ENCODE measurements at places on chromosomes 11 and 22.

DNA sequence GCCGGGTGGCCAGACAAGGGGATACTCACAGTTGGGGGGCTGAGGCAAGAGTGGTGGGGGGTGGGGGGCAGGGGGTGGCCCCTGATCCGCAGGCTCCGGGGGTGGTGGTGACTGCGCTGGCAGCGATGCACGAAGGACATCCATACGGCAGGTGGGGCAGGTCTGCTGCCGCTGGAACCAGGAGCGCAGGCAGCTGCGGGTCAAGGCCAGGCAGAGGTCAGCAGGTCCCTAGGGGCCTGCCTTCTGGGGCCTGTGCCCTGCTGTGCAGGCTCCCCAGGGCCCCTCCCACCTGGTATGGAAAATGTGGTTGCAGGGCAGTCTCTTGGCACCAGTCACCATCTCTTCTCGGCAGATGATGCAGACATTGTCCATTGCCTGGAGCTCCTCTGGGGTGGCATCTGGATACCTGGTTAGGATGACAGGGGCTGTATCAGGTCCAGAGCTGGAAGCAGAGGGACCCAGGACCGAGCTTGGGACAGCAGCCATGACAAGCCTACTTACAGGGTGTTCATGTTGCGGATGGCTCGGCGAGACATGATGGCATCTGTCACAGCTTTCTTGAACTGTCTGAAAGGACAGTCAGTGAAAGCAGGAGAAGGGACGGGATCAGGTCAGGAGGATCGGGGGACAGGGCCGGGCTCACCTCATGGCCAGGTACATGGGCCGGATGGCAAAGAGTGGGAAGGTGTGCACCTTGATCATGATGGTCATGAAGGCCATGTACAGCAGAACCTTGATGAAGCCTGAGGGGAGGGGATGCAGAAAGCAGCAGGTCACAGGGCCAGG lies 3.5 kb downstream of the SYVN1 start:
- no peak for DNase-seq

GRCh38 chr11:35170503-35170902 lies 31.5 kb downstream of the CD44 start:
- peak; percentile 41 for DNase-seq

DNA sequence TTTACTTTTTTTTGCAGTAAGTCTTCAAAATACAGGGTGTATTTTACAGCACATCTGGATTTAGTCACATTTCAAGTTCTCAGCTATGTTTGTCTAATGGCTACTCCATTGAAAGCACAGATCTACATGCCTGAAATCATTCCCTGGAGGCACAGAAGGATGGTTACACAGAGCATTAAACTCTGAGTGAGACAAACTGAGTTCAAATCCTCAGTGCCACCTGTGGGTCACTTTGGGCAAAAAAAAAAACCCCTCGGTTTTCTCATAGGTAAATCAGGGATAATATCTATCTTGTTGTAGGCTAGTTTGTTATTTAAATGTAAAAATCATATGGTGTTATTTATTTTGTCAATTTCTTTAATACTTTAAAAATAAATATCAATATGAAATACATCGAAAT lies 7.7 kb downstream of the ANKRD49 start:
- DNase-seq: no peak

- DNase-seq: no peak
Measured at GRCh38 chr22:23357053-23357452, 176.7 kb downstream of the BCR start.

DNA sequence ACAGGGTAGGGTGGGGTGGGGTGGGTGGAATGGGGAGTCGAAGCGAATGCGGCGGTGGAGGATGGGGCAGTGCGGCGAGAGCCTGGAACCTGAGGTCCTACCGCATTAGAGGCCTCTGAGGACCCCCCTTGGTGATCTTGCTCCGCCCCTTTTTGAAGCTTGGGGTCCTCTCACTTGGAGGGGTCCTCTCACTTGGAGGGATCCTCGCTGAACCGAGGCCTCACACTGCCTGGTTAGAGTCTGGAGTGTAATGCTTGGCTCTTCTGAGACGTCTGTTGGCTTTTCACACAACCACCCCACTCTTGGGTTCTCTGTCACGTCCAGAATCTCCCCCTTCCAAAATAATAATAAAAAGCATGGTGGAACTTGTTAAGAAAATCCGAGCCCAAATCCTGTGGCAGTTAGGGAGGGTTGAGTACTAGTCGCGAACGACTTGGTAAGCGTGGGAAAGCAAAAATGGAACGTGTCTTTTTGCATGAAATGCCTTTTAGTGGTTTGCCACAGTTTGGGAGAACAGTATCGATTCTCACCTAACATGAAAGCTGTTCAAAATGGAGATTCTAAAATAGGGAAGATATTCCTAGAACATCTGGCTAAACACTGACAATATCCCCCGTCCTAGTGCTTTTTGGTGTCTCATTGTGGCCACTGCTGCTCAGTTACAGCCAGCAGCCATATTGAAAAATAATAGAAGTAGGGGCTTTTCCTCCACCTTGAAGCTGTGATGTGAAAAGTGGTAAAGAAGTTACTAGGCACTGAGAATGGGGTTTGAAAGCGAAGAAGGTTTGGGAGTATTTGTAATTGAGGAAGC lies 822 bp downstream of the RBX1 start:
- DNase-seq: peak; percentile 13

DNA sequence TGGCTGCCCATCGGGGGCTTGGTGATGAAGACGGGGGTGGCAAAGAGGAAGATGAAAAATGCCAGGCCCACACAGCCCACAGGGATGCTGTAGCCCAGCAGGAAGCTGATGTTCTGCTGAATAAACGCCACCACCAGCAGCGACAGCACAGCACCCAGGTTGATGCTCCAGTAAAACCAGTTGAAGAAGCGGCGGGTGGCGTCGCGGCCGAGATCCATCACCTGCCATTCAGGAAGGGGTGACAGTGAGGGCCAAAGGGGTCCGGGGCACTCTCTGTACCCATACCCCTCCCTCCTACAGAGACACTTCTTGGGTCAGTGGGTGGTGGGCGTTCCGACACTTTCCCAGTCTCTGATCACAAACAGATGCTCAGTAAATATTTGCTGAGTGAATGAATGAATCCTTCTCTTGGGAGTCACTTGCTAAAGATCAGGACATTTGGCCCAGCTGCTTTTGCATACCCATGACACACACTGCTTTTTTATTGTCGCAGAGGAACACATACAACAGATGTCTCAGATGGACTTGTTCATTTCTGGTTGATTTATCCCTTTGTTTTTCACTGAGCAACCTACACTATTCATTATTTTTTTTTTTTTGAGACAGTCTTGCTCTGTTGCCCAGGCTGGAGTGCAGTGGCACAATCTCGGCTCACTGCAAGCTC lies 5.2 kb downstream of the SLC15A3 start:
- no peak for DNase-seq

- no peak for DNase-seq
Measured at GRCh38 chr11:58905011-58905720, 34.1 kb upstream of the GLYATL1 start.

GRCh38 chr11:46363031-46363407 lies 15.8 kb downstream of the DGKZ start:
- no peak for DNase-seq

GRCh38 chr22:39215070-39215396 lies 29.7 kb downstream of the PDGFB start:
- DNase-seq: no peak

GRCh38 chr22:23896166-23896522 lies 2.0 kb downstream of the MIF start:
- no peak for DNase-seq

DNA sequence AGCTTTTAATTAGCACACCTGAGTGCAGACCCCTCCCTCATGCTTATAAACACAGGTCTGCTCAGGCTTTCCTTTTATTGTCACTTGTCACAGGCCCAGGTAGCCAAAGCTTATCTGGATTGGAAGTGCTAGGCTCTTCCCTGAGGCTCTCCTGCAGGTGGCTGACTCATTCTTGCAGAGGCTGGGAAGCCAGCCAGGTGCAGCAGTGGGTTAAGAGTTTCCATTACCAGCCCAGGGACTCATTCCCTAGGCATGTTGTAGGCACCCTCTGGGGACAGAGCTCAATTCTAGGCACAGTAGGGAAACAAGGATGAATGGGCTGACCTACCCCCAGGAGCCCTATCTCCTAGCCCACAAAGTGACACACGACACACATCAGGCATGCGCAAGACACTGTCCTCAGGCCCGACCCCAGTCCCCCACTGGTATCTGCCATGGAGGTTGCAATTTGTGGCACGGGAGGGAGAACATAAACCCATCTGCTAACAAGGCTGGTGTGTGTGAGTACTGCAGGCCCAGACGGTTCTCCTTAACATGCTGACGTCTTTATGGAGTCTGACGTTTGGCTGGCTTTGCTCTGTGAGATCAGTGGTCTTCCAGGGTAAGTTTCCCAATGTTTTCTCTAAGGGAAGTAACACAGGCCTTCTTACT lies 94.2 kb downstream of the ABTB2 start:
- no peak for DNase-seq

DNA sequence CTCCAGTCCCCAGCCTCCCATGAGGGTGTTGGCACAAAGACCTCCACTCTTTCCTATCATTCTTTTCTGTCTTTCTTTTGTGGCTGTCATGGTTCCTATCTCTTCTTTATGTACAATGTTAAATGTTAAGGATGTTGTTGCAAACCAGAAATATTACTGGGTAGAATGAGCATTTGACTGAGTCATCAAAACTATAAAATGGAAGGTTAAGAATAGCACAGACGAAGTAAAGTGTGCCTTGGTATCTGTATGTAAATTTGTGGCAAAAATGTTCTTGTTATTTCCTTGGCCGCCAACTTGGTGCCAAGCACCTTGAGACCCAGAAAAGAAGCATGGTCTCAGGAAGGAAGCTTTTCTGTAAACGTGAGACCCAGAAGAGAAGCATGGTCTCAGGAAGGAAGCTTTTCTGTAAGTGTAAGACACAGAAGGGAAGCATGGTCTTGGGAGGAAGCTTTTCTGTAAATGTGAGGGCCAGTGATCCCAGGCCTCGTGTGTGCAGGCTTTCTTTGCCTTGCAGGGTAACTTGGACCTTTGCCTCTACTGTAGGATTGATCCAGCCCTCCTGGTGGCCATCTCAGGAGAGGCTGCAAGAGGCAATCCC lies 6.7 kb upstream of the PKP3 start:
- peak; percentile 21 for DNase-seq

DNA sequence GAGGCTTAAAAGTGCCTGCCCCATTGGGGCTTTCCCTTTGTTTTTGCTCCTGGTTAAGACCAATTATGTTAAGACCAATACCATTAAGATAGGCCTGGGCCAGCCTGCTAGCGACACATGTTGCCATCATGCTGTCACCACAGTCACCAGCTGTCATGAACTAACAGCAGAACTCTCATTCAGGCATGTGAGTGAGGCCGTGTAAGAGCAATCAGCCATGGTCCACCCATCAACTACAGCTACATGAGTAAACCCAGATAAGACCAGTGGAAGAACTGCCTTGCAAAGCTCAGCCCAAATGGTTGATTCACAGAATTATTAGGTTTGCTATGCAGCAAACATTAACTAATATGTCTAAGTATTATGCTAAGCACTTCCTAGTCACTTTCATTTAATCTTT lies 19.9 kb downstream of the GLYAT start:
- DNase-seq: no peak

DNA sequence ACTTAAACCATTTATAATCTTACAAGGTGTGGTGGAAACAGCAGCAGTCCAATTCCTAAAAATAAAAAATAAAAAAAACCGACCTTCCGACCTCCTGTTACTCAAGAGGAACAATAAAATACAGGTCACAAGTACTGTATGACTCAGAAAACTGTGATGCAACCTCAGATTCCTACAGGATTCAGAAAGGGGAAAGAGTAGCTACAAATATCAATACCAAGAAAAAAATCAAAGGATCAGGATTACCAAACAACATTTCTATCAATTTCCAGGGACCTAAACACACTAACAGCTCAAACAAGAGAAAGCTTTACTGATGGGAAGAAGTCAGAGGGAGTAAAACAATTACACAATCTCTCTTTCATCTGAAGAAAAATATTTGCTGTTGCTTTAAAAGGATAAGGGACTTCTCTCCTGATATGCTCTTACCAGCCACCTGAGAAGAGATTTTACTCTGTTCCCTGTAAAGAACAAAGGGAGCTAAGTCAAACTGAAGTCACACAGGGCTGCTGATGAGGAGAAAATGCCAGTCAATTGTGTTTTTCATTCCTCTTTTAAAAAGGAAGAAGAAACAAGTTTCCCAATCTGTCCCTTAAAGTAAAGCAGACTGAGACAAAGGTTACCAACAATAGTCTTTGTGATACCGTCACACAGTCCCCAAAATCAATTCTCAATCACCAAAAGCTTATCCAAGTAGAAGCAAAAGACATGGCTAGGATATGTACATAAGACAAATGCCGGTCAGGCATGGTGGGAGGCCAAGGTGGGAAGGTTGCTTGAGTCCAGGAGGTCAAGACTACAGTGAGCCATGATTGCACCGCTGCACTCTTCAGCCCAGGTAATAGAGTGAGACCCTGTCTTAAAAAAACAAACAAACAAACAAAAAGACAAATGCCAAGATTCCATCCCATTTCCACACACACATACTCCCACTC lies 39.3 kb downstream of the AMBRA1 start:
- no peak for DNase-seq

- no peak for DNase-seq
Measured at GRCh38 chr11:64208086-64208795, 1.7 kb downstream of the FERMT3 start.

DNA sequence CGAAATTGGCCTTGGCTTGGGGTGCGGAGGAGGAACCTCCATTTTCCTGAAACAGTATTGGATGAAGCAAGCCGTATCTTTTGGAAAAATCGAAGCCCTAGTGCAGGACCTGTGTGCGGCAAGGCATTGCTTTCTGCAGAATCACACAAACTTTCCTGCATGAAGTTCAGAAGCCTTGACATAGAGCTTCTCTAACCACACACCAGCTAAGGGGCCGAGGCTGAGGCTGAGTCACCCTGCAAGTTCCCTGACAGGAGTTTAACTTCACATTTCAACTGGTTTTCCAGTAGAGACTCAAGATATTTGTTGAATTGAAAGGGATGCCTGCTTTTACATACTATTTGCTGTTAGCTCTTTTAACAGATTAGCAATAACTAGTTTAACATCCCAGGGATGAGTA lies 67.8 kb downstream of the TCF20 start:
- peak; percentile 20 for DNase-seq

- no peak for DNase-seq
Measured at GRCh38 chr11:1009991-1010390, 26.5 kb downstream of the MUC6 start.

GRCh38 chr11:69044111-69045013 lies 4.4 kb upstream of the TPCN2 start:
- DNase-seq: no peak

DNA sequence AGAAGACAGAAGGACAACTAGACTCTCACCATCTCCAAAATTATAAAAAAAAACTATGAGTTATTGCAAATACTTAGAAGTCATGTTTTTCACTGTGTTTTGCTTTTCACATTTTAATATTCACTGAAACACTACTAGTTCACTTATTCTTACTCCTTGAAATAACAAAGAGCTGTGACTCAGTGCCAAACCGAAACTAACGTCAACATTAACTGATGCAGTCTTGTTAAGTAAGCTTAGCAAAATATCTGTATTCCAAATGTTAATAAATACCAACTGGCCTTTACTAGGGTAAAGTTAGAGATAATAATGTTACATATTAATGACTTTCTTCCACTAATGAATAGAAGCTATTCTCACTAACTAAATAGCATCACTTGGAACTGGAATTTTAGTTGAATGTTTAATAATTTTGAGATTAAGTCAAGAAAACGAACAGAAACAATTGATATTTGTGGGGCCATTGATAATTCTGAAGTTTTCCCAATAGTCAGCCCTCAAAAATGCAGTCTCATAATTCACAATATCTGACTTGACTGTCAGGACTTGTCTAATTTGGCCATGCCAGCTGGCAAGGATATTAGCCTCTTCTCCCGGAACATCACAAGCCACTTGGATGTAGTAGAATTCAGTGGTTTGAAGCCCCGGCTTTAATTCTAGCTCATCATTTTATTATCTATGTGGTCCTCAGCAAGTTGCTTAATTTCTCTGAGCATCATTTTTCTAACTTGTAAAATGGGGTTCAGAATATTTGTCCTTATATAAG lies 230.1 kb upstream of the DDI1 start:
- DNase-seq: no peak
